SIG-M5 (cell line): ENCODE measurements at places on chromosomes 6 and 20.

- DNase-seq: no peak
These were observed 155.7 kb upstream of the EYA4 start for GRCh38 chr6:133085471-133085870.

DNA sequence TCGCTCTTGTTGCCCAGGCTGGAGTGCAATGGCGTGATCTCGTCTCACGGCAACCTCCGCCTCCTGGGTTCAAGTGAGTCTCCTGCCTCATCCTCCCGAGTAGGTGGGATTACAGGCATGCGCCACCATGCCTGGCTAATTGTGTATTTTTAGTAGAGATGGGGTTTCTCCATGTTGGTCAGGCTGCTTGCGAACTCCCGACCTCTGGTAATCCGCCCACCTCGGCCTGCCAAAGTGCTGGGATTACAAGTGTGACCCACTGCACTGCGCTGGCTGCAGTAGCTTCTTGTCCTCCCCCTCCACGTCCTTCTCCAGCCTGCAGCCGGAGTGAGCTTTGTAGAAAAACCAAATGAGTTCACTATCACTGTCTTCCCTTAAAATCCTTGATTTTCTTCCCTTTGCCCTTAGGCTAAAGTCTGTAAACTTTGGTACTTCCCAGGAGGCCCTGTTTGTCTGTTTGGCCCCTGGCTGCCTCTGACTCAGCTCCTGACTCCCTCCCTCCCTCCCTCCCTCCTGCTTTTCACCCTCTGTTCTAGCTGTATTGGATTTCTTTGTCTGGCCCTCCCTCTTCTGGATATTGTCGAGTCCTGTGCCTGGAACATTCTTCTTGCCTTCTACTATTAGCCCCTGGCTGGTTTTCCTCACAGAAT, 12.9 kb downstream of the PARD6B start:
- DNase-seq: no peak

DNA sequence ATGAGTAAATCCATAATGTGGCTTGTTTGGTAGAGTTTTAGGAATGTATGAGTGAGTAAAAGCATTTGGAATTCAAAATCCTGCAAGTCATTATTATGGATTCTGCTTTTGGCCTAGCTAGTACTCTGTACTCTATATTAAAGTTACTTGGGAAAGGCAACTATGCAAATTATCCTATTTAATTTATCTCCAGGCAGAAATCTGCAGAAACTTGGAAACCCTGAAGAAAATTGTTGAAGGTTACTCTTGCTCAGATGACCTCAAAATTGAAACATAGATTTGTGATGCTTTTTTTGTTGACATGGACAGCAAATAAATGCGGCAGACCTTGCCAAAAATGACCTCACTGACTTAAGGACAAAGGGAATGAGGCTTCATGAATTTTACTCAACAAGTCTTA, 477.1 kb upstream of the EYS start:
- DNase-seq: no peak

- no peak for DNase-seq
These were observed 45.7 kb downstream of the PREP start for GRCh38 chr6:105357165-105357564.

- DNase-seq: no peak
These were observed 4.9 kb downstream of the ARFRP1 start for GRCh38 chr20:63702751-63703470.
